NCI-H2171 (cell line): ENCODE measurements at places on chromosomes 5 and 9.

GRCh38 chr5:107455111-107455544 is 215.6 kb downstream of the EFNA5 start:
- DNase-seq = no peak

- no peak for DNase-seq
These were observed 193.5 kb downstream of the RGS3 start for GRCh38 chr9:113656771-113657670.

GRCh38 chr5:134490925-134491271 is 34.6 kb upstream of the JADE2 start:
- no peak for DNase-seq

DNA sequence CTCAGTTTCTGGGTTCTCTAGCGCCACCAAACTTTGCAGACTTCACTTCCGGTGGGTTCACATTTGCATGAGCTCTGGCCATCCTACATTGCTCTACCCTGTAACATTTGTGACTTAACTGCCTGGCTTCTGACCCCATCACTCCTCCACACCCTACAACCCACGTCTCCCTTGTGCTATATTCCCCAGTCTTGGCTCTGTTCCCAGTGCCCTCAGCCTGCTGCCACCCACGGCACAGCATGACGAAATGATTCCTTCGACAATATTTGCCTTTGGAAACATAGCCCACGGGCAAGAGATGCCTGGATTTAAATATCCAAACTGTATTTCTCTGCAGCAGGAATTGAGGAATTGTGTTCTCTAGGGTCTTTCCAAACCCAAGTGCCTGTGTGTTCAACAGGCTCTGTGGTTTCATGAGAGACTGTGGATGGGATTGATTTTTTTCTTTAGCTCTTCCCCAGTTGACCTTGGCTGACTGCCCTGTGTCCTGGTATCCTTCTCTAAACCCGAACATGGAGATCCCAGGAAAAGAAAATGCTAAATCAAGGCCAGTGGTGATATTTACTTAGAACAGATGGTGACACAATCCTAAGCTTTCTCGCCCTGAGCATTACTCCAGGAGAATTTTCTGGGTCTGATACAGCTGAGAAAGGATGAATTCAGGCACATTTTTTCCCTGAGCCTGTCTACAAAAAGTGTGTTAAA is 44.4 kb upstream of the GRIA1 start:
- no peak for DNase-seq

- DNase-seq = no peak
These were observed at the start of gene ADAMTS16 for GRCh38 chr5:5139777-5140478. Gene ADAMTS16 (plus strand): TSS chr5:5140330. CDS start chr5:5140468, 138 bp downstream.

- DNase-seq = no peak
These were observed 26.7 kb downstream of the NDUFS6 start for GRCh38 chr5:1827886-1828397.

- DNase-seq = no peak
These were observed 61.0 kb downstream of the DAP start for GRCh38 chr5:10699987-10700386.

- DNase-seq = no peak
These were observed 893.5 kb upstream of the NUDT12 start for GRCh38 chr5:104456122-104456521.

- DNase-seq = no peak
These were observed 62.9 kb downstream of the FBXO38 start for GRCh38 chr5:148446611-148447010.

DNA sequence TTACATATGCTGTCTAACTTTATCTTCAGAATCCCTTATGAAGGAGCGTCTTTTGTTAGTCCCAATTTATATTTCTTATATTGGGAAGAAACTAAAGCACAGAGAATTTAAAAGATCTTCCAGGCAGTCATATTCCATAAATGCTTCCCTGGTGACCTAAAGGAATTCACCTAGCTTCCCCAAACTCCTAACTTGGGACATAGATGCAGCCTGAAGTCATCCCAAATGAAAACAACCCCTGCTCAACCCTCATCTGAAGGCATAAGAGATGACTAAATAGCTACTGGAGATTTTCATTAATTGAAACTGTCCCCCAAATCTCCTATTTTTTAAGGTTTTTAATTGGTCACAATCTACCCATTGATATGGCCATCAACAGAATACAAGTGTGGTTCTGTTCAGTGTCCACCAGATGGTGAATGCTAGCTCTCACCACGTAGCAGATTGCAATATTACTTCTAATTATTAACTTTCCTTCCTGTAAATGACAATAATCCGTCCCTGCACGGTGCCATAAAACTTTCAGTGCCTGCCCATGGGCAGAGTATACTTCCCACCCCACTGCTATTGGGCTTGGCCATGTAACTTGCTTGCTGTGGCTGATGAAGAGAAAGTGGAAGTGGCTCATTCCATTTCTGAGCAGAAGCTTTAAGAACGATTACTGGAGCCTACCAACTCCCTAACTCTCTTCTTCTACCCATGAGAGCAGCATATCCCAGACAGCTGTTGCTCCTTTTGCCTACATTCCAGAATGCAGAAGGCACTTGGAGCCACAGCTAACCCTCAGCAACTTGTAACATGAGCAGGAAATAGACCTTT is 18.7 kb downstream of the PRUNE2 start:
- DNase-seq = no peak

DNA sequence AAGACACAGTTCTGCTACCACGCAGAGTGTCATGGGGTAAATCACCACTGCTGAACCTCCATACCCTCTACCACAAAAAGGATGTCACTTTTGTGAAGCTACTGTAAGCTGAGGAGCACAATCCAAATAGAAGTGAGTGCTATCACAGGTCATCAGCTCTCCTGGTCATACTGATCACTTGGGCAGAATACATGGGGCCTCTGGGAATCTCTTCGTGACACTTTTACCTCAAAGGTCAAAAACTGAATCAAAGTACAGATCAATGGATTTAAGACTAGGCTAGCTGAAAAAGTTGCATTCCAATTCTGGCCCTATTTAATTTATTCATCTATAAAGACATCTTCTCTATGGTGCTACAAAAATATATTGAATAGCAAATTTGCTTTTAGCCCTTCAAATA is 115.5 kb downstream of the MPDZ start:
- DNase-seq = no peak

GRCh38 chr5:72064801-72065570 is 42.3 kb upstream of the MAP1B start:
- peak; percentile 82 for DNase-seq

DNA sequence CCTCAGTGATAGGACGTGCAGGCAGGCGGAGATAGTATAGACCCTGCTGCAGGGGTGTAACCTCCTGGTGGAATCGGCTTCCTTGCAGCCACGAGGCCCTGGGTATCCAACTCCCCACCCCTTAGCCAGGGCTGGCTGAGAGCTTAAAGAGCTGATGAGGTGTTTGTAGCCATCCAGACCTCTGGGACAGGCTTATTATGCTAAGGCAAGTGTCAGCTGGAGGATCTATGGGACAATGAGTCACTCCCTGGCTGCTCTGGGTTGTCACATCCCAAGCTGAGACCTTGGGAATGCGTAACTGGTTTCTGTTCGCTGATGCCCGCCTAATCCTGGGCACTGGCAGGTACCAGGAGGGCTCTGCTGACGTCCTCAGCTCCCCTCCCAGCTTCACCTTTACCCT is 38.9 kb downstream of the DAB2IP start:
- DNase-seq = no peak

GRCh38 chr9:22165144-22165543 is 156.0 kb upstream of the CDKN2B start:
- no peak for DNase-seq

DNA sequence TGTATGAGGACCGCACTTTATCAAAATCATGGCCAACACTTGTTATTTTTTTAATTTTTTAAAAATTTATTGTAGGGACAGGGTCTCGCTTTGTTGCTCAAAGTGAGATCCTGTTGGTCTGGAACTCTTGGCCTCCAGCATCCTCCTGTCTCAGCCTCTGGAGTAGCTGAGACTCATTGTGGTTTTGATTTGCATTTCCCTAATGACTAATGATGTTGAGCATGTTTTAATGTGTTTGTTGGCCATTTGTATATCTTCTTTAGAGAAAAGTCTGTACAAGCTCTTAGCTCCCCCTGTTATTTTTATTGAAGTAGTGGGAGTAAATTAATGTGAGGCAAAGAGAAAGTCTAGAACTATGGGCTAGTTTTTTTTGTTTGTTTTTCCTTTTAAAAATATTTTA is 1.6 kb upstream of the RPS6 start:
- DNase-seq = no peak

DNA sequence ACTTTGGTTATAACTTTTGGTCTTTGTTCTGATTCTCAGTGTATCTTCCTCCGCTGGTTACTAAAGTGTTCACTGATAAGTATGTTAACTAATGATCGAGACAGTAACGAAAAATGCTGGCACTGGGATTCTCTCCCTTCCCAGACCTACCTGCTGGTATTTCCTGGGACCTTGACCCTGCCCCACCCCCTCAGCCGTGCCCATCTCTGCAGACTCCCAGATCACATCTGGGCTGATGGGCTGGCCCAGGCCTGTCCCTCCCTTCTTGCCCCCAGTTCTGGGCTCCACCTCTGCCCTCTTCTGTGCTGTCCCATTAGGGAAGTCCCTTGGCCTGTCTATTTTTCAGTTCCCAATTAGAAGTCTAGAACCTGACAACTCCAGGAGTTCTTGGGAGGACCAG is 46.9 kb downstream of the NEURL1B start:
- DNase-seq = no peak

GRCh38 chr9:31005086-31005665 is 1379.3 kb upstream of the ACO1 start:
- no peak for DNase-seq

DNA sequence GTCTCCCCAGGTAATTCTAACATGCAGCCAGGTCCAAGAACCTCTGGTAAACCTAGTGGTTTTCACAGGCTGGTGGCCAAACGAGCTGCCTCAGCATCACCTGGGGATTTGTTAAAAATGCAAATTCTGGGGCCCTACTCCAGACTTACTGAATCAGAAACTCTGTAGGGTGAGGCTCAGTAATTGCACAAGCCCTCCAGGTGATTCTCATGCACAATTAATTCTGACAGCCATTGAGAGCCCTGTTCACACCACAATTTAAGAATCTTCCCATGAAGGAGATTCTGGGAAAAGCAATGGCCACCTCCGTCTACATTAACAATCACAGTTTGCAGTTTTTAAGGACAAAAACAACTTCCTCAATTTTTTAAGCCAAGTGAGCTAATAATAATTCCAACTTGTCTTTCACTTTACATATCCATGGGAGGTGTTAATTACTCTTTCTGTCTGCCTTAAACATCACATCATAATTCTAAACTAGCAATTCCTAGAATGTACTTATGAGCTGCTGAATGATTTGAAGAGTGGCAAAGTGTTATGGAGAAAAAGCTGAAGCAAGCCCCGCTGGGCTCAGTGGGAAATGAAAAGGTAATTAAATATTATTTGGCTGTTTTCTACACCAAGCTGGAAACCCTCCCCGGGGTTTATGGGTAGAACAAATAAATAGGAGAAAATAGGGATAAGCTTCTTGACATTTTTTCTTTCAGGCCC is 70.0 kb downstream of the GLDC start:
- no peak for DNase-seq

DNA sequence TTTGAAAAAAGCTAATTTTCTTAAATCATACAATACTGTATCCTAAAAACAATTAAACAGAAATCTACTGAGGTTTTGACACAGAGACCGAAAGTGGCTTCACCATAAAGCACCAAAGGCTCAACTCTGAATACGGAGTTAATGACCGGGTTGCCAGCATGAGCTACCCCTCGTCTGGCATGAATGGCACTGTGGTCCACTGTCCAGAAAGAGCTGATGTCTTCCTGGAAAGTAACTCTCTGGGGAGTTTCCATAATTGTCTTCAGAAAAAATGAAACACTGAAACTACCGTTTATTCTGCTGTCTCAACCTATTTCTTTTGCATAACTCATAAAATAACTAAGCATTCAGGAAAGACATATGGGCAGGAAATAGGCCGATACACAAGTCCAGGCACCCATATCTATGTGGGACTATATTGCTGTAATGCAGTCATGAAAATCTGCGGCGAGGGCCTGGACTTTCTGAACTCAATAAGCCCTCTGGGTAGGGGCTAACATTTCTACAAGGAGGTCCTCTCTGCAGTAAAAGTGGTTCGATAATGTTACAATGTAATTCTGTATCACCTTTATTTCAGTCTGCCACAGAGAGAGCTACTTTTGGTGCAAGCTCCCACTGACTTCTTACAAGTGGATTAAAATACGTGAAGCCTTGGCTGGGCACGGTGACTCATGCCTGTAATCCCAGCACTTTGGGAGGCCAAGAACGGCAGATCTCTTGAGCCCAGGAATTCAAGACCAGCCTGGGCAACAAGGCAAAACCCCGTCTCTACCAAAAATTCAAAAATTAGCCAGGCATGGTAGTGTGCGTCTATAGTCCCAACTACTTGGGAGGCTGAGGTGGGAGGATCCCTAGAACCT is 52.4 kb downstream of the ANKH start:
- no peak for DNase-seq

DNA sequence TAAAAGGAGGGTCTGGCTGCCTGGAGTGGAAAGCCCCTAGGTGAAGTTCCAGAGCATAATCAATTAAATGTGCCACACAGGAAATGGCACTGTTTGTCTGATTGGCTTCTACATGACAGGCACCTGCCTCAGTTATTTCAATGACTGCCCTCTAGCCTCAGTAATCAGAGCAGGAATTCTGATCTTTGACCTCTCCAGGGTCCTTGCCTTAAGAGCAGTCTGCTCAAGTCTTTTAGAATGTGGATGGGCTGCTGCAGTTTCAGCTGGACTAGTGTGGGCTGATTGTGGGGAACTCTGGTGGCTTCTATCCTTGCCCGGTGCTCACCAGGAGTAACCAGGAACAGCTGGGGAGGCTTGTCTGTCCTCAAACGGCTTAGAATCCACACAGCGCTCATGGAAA is 98.9 kb downstream of the LIX1 start:
- DNase-seq = no peak

DNA sequence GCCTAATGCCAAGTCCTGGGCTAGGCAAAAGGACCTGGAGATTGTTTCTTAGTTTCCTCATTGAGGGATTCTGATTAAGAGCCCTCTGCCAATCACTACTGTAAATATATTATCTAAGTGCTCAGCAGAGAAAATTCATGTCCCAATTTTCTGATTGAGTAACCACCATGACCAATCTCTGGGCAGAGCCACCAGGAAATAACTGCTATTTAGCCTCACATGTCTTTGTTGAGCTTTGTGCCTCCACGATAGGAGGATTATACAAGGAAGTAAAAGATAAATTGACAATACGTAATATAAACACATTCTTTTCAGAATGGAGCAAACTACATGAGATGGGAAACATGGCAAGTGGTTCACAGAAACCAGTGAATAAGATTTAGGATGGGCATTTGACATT is 396.1 kb upstream of the PAPPA start:
- DNase-seq = no peak

- DNase-seq = no peak
These were observed 53.9 kb downstream of the DPYSL3 start for GRCh38 chr5:147455822-147456450.

DNA sequence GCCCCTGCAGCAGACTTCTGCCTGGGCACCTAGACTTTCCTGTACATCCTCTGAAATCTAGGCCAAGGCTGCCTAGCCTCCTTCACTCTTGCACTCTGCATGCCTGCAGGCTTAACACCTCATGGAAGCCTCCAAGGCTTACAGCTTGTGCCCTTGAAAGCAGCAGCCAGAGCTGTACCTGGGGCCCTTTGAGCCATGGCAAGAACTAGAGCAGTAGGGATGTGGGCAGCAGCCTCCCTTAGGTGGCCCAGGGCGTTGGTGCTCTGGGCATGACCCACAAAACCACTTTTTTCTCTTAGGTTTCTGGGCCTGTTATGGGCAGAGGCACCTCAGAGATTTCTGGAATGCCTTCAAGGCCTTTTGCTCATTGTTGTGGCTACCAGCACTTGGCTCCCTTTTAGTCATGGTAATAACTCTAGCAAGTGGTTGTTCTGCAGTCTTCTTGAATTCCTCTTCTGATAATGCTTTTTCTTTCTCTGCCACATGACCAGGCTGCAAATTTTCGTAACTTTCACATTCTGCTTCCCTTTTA is 606.2 kb downstream of the TLE4 start:
- no peak for DNase-seq
